ENCODE measurements at places on chromosomes 1 and 21.

DNA sequence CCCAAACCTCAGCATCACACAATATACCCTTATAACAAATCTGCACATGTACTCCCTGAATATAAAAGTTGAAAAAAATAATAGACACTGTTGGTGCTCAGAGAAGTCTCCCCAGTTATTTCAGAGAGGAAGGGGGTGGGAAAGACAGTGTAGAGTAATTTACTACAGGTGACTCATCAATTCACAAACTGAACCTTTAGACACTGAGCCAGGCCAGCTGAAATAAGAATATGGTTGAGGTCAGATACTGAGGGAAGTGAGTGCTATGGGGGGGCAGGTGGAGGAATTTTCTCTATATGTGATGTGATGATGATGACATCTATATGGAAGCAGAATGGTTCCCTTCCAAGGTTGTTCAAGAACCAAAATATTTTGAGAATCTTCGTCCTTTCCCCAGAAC lies 50.1 kb downstream of the MRPL39 start:
- DNase-seq, result no peak

DNA sequence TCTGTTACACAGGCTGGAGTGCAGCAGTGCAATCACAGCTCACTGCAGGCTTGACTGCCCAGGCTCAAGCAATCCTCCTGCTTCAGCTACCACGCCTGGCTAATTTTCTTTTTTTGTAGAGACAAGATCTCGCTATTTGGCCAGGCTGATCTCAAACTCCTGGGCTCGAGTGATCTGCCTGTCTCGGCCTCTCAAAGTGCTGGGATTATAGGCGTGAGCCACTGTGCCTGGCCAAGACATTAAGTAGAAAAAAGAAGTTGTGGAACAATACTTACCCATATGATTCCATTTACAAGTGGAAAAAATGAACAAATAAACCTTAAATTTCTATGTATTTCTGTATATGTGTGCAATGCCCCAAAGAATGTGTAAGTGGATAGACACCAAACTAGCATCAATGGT lies 30.3 kb upstream of the ID3 start:
- DNase-seq, result no peak

GRCh38 chr1:241646201-241646600 lies 5.9 kb upstream of the WDR64 start:
- no peak for DNase-seq

GRCh38 chr1:5369223-5369622 lies 623.0 kb downstream of the NPHP4 start:
- no peak for DNase-seq

- no peak for DNase-seq
Observed at GRCh38 chr1:47918257-47918867, 78.8 kb downstream of the TRABD2B start.

- DNase-seq, result no peak
Observed at GRCh38 chr1:221069986-221070385, 190.7 kb downstream of the HLX start.

DNA sequence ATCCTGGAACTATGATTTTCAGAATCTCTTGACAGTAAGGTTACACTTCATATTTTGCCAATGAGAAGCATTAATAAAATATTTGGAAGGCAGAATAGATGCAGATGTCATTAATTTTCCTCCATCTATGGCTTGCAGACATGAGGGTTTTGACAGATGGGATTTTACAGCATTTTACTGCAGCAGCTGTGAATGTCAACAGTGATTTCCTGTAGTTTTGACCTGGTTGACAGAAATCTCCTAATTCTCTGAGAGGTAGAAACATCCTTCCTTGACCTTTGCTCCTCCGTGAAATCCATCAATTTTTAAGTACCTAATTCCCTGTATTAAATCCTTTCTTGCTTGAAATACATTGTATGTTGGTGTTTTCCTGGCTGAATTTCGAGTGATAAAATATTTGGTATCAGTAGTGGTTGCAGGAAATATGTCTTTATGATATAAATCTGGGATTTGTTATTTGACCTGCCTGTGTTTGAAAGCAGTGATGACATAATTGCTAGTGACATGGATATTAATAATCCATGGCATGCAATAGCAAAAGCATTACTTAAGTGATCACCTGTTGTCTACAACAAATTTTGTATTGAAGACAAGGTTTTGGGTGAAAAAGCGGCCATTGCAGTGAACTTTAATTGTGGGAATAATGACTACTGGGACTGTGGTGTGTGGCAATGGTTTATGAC lies 73.9 kb downstream of the HLX start:
- no peak for DNase-seq

GRCh38 chr21:42016364-42016985 lies 6.3 kb upstream of the ZBTB21 start:
- no peak for DNase-seq

DNA sequence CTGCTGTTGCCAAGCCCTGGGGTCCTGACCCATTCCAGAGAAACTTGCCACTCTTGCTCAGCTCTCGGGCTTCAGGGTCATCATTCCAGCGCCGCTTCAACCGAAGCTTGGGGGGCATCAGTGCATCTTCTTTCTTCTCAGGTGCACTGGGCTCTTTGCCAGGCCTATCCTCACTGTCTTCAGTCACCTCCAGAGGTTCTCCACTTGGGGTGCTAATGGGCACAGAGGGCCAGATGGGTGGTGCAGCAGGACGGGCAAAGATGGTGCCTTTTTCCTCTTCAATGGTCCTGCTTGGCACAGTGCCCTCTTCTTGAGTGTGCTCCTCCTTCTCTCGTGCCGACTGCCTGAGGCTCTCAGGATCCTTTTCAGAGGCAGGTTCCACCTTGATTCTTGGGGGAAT lies 13.3 kb downstream of the ETV3 start:
- no peak for DNase-seq

DNA sequence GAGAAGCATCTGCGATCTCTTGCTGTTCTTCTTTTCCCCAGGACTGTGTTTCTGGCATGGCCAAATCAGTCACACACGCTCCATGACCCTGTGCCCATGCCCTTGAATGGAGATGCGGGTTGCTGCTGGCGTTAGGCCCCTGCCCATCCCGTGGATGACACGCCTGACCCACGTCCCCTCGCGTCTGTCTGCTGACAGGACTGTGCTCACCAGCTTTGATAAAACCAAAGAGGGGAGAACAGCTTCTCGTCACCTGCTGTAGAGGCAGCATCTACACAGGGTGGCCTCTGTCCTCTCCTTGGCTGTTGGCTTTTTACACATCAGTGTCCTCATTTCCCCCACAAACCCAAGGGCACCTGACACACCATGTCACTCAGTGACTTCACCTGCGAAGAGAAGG lies 6.9 kb downstream of the MT1HL1 start:
- no peak for DNase-seq

- DNase-seq, result no peak
Observed at GRCh38 chr1:208866386-208866955, 622.3 kb upstream of the PLXNA2 start.

GRCh38 chr1:66309006-66309741 lies 224.8 kb upstream of the SGIP1 start:
- no peak for DNase-seq

GRCh38 chr1:212458817-212459216 lies 26.1 kb downstream of the NENF start:
- no peak for DNase-seq

DNA sequence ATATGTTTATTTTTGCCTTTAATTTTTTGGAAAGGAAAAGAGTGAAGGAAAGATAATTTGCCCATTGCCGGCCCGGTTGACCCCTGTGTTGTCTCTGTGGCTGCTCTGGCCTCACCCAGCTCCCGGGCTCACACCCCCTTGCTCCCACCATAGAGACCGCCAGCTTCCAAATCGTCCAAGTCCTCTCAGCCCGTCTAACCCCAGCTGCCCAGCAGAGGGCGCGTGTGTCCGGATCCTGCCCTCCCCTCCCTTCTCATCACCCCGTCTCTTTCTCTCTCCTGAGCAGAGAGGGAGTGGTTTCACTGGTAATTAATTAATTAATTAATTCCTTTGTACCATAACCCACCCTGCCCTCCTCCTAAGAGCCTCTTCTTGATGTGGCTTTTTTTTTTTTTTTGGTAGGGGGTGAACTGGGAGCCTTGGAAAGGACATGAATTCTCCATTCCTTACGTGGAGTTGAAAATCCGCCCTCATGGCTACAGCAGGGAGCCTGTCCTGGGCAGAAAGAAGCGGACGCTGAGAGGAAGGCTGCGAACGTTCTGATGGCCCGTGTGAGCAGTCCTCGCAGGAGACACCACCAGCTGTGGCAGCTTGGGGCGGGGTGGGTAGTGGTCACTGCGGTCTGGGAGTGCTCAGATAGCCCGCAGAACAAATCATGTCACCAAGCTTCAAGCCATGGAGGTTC lies 45.9 kb downstream of the KIAA0040 start:
- peak; percentile 41 for DNase-seq

DNA sequence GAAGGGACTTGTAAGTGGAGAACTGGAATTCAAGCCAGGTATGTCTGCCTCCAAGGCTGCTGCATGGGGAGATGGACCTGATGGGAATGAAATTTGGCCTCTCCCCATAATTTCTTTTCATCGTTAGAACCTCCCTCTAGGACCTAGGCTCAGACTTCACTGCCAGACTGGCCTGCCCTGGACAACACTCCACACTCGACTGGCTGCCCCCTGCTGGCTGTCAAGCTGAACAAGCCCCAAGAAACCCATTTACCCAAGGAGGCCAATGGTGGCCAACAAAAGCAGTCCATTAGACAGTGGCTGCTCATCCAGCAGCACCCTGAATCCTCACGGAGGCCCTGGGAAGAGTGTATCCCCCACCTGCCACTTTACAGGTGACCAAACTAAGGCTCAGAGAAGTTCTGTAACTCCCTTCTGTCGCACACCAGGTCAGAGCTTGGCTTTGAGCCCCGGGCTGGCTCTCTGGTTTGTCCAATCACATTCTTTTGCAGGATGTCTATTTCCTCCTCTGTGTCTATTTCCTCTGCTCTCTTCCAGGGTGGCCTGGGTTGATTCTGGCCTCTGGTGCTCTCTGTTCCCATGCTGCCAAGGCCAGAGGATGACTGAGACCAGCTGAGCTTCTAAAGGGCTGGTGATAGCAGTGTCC lies 3.8 kb downstream of the RNF186 start:
- peak; percentile 19 for DNase-seq

DNA sequence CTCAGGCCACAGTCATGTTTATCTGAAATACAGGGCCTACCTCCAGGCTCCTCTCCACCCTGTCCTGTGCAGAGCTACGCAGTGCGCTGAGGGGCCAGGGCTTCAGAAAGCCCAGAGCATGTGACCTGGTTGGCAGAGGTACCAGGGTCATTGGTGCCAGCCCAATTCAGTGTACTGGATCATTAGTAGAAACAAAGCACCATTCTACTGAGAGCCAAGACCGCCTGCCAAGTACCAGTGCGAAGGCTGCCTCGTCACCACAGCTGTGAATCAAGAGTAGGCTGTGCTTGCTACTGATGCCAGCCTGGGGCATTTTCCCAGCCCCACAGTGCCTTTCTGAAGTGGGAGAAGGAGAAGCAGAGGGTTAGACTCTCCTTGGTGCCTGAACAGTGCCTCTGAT lies 59.8 kb downstream of the CAPN9 start:
- no peak for DNase-seq

DNA sequence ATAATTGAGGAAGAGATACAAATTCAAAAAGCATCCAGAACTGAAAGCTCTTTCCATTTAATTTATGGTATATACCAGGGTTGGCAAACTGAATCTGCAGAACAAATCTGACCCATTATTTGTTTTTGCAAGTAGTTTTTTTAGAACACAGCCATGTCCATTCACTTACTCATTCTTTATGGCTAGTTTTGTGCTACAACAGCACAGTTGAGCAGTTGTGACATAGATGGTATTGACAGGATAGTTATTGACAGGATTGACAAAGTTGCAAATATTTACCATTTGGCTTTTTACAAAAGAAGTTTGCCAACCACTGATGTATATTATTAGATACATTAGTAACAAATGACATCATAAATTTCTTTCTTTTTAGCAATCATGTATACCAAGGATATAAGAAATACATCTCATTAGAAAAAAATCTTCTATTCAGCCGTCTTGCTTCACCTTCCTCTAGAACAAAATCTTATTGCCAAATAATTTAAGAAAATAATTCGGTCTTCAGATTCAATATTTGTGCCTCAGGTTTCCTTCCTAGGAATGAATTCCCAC lies 9.4 kb downstream of the ADAMTS1 start:
- no peak for DNase-seq

GRCh38 chr1:181262069-181262468 lies 173.6 kb downstream of the IER5 start:
- no peak for DNase-seq

DNA sequence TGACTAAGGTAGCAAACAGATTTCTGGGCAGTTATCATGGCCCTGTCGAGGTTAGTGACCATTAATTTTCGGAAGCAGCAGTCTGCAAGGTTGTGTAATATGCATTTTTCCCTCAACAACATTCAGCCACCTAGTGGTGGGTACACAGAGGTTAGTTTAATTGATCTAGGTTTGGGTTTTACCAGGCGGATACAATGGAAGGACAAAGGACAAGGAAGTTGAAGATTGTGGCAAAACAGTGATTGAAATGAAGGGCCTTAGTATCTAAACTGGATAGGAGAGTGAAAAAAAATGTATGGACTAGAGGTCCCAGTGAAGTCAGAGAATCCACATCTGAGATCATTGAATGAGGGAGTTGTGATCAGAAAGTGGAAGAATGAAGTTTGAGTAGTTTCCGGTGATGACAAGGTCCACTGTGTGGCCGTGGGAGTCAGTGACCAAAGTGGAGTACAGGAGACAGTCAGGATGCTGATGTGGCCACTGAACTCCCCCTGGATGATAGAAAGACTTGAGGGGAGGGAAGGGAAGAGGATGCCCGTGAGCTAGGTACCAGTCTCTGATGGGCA lies 2.8 kb downstream of the ARMH1 start:
- DNase-seq, result no peak

DNA sequence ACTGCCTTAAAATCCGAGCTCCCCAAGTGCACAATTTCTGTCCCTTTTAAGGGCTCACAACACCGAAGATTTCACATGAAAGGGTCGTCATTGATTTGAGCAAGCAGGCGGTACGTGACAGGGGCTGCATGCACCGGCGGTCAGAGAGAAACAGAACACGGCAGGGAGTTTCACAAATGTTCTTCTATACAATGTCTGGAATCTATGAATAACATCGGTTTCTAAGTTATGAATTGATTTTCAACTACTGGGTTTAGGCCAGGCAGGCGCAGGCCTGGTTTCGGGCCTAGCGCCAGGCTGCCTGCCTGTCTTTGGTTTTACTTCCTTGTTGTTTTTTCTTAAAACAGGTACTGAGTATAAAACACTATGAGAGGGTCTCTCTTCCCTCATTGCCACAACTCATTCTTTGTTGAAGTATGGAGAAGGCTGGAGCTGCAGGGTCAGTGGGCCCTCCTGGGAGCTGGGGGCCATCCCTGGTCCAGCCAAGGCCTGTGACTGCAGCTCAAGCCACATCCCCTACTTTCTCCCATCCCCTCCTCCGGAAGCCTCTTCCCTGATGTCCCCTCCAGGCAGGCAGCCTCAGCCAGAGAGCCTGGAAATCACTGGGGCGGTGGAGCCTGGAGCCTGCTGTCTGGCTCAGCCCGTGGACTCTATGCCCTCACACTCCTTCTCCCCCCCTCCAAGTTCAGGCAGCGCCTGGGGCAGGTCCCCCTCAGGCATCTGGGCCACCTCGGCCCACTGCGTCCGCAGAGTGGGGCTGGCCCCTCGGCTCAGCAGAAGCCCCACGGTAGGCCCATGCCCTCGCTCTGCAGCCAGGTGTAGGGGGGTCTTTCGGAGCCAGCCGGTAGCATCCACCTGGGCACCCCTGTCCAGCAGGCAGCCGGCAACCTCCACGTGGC lies 2.4 kb downstream of the ANKRD65 start:
- no peak for DNase-seq
